ENCODE measurements at places on chromosomes 2 and 18. TPM values are rescaled to one million over a fixed set of nuclear protein-coding genes. Genes with fewer than 3 reads are reported as not detected.

DNA sequence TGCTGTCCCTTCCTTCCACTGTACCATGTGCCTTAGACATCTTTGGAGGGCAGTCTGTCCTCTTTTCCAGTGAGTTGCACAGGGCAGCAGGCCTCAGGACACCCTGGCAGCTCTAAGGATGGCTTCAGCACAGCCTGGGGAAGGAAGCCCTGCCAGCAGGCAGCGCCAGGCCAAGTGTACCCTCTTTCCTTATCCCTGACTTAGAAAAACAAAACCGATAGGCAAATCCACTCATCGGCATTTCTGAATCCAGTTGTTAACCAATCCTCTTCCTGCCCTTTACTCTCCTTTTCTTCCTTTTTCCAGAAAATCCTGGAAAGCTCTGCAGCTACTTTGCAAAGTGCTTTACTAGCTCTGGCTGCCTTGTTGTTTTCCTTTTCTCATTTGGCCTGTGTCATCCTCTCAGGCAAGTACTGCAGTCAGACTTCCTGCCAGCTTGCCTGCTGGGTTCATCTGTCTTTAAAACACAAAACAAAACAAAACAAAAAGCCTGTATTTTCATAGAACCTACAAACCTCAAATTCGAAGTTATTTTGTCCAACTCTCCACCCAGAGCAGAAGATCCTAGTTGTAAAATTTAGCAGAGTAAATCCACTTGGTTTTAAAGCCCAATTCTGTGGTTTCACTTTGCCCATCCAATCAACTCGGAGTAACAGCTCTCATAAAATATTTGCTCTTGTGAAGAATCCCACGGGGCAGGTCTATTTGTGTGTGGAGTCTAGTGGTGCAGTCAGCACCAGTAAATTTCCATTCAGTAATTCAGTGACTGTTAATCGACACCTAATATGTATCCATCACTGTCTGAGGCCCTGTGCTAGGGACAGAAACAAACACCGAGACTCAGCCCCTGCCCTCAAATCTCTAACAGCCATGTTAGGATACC is 45.2 kb downstream of the PCBP1 start:
- DNase-seq = peak; percentile 86

GRCh38 chr2:128644156-128644555 is 325.5 kb upstream of the HS6ST1 start:
- DNase-seq = no peak

DNA sequence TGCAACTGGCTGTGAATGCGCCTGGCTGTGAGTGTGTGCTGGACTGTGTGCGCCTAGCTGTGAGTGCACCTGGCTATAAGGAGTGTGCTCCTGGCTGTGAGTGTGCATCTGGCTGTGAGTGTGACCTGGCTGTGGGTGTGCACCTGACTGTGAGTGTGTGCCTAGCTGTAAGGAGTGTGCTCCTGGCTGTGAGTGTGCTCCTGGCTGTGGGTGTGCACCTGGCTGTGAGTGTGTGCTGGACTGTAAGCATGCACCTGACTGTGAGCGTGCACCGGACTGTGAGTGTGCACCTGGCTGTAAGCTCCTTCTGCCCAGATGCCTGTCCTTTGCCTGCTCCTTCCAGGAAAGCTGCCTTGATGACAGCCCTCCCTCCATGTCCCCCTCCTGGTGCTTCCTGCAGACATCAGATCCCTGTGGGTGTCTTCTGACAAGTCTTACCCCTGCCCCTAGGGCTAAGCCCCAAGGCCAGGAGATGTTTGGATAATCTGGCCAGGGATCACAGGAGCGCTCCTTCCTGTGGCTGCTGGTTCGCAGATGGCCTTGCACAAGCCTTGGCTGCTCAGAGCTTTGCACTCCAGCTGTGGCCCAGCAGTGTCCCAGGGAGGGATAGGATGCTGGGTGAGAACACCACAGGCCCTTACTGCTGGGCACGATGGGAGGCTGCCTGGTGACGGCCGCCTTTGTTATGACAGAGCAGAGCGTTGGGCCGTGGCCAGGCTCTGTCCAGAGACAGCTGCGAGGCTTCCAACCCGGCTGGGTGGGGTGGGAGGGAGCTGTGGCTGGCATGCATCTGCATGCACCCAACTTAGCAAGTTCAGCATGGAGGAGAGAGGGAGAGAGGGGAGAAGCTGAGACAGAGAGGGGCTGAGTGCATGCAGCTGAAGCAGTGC is 89.9 kb downstream of the GLI2 start:
- peak; percentile 74 for DNase-seq

GRCh38 chr18:74248189-74248588 is 43.6 kb downstream of the CYB5A start:
- no peak for DNase-seq

DNA sequence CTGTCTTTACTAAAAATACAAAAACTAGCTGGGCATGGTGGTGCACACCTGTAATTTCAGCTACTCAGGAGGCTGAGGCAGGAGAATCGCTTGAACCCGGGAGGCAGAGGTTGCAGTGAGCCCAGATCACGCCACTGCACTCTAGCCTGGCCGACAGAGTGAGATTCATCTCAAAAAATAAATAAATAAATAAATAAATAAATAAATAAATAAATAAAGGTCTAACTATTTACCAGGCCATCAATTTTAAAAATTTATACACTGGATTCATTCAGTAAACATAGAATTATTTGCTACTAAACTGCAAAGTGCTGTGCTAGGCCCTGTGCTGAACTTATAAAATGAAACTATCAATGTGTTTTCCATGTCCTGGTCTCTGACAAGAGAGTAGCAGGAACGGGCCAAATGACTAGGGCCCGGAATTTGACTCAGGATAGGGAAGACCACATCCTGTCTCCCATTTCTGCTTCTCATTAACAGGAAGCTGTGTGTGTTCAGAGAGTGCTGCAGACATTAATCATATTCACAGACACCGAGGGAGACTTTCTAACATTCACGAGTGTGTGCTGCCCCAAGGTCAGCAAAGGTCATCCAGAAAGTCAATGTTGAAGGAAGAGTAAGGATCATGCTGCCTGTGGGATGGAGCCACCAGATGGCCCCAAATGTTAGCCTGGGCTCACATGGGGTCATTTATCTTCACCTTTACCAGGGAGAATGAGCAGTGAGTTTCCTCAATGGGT is 95.8 kb downstream of the SPP2 start:
- DNase-seq = peak; percentile 88

GRCh38 chr2:14936426-14936825 is 303.9 kb downstream of the LRATD1 start:
- no peak for DNase-seq

DNA sequence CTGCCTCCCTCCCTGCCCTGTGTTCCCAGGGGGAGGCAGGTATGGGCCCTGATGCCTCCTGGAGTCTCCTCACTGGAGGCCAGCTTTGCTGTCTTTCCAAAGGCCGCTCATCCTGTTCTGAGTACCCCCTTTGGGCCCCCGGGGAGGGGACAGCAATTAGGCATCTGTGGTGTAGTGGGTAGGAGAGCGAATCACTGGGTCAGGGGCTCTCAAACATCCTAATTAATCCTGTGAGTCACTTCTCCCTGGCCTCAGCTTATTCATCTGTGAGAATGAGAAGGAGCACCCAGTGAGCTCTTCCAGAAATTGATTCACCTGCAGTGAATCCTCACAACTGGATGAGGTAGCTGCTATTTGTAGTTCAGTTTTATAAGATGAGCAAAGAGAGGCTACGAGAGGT is 16.4 kb downstream of the TET3 start:
- no peak for DNase-seq

GRCh38 chr2:120516679-120517314 is 170.9 kb downstream of the INHBB start:
- DNase-seq = no peak

GRCh38 chr2:65316072-65316471 is 88.4 kb downstream of the ACTR2 start:
- DNase-seq = peak; percentile 37

- no peak for DNase-seq
Measured at GRCh38 chr18:60831971-60832370, 459.4 kb upstream of the MC4R start.

- DNase-seq = no peak
Measured at GRCh38 chr2:203683932-203684556, 22.4 kb upstream of the CD28 start.

DNA sequence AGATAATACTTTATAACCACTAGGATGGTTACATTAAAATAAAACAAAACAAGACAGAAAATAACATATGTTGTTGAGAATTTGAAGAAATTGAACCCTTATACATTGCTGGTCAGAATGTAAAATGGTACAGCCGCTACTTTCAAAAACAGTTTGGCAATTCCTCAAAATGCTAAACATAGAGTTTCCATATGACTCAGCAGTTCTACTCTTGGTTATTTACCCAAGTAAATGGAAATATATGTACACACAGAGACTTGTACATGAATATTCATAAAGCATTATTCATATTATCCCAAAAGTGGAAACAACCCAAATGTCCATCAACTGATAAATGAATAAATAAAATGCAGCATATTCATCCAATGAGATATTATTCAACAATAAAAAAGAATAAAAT is 92.5 kb upstream of the LRATD1 start:
- DNase-seq = no peak

DNA sequence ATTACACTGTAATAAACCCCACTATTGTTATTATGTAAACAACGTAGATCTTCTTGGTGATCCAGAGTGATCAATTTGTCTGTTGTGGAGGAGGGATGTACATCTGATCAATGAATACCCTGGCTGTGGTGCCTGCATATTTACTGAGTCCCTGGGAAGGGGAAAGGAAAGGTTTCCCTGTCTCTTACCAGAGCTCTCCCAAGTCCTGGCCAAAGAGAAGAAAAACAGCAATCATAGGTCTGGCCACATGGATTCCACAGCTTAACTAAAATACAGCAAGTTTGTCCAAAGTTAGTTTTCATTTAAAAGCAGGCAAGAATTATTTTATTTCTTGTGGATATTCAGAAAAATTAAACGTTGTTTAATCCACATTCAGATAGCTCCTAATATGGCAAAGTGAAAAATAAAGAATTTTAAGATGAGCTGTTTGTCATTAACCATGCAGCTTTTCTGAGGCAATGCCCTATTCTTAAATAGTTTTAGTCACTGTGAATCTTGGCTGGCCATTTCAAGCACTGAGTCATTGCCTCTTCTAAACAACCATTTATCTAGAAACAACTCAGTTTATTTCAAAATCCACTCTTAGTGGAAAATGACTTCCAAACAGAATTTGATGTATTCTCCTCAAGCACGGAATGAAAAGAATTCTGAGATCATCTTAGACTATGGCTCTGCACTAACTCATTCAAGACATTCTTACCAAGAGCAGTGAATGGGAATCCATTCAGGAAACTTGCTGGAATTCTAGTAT is 1004.4 kb upstream of the CDH2 start:
- peak; percentile 24 for DNase-seq

DNA sequence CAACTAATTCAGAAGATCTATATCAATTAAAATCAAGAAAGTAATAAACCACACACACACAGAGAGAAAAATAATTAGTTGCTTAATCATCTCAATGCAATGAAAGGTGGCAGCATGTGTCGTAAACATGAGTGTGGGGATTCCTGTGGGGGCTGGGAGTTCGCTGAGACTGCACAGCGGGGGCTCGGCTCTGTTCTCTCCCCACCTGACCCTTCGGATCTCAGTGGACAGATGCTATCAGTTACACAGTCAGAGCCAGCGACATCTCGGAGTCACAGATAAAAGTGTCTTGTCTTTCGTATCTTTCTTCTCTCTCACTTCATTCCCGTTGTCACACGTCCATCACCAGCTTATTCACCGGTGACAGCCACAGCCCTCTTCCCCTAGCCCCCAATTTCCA is 37.1 kb downstream of the COLEC12 start:
- no peak for DNase-seq

DNA sequence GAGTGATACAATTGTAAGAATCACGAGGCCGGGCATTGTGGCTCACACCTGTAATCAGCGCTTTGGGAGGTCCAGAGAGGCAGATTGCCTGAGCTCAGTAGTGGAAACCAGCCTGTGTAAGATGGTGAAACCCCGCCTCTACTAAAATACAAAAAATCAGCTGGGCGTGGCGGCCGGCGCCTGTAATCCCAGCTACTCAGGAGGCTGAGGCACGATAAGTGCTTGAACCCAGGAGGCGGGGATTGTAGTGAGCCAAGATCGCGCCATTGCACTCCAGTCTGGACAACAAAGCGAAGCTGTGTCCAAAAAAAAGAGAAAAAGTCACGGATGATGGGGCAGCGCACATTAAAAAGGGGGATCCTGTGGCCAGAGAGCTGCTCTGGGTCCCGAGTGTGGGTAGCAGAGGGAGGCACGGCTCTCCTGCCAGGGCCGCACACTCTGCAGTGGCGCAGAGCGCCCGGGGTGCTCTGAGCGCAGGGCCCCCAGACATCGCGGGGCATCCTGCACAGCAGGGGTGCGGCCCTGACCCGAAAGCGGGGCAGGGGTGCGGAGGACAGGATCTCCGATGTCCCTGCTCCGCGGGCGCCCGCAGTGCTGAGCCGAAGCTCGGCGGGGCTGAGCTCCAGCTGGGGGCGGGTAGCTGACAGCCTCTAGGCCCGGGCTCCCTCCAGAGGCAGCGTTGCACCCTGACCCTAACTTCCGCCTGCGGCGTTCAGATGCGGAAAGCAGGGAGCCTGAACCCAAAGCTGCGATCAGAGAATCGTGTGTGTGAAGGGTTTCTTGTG is 30.4 kb upstream of the RAB6D start:
- DNase-seq = no peak

GRCh38 chr2:167191588-167191987 is 303.3 kb downstream of the XIRP2 start:
- no peak for DNase-seq

GRCh38 chr18:75179819-75180600 is 28.9 kb downstream of the PTGR3 start:
- DNase-seq = no peak

DNA sequence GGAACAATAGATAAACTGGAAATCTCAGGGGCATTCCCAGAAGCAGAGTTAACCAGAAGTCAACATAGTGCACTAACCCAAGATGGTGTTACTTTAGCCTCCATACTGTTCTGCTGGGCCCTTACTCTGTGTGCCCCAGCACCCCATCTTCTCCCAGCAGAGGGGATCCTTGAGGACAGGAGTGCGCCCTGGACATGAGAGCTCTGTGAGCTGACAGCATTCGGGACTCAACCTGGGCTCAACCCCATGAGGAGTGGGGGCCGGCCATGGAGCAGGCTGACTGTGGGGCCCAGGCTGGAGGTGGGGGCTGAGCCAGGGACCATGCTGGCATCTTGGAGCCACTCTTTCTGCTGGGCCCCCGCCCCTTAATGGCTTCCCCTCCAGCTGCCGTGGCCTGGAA is 156.3 kb upstream of the HS6ST1 start:
- no peak for DNase-seq

GRCh38 chr18:10454681-10455557 is 484 bp downstream of the APCDD1 start:
- DNase-seq = no peak

DNA sequence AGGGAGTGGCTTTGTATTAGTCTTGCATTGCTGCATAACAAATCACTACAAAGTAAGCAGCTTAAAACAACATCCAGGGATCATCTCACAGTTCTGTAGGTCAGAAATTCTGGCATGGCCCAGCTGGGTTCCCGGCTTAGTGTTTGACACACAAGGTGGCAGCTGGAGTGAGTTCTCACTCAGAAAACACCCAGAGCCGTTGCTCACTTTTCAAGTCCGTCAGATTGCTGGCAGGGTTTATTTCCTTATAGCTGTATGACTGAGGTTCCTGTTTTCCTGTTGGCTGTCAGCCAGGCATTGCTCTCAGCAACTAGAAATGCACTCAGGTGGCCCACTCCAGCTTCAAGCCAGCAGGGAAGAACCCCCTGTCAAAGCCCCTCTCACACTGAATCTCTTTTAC is 324.1 kb downstream of the CCDC178 start:
- no peak for DNase-seq

The CEBPZ gene
- total RNA-seq = 50.3 TPM

The INSIG2 gene
- 21.9 TPM for total RNA-seq

The DSC3 gene
- total RNA-seq = 226 TPM

The ASNSD1 gene
- 41.9 TPM for total RNA-seq

The LYPD6 gene
- 5.1 TPM for total RNA-seq

The PROC gene
- 0.39 TPM for total RNA-seq

The POTEJ gene
- total RNA-seq = 0.10 TPM

The CDH20 gene
- total RNA-seq = 2.8 TPM

Measured in skin of body (tissue), 3 donors.